Right ventricle myocardium superior (tissue), 1 donor: ENCODE measurements at places on chromosomes 1 and 21. TPM values are rescaled to one million over a fixed set of nuclear protein-coding genes. Genes with fewer than 3 reads are reported as not detected.

The ERICH3 gene
- not detected for total RNA-seq

The IQGAP3 gene
- 0.56 TPM for total RNA-seq

The LCE3E gene
- not detected for total RNA-seq

The CACNA1S gene
- total RNA-seq = not detected

The OLIG2 gene
- not detected for total RNA-seq

The FYB2 gene
- 14.3 TPM for total RNA-seq

The SPATA46 gene
- not detected for total RNA-seq

The KRTAP19-1 gene
- not detected for total RNA-seq

The TNFRSF1B gene
- total RNA-seq = 13.7 TPM

The HMGCS2 gene
- total RNA-seq = 210 TPM

The LORICRIN gene
- not detected for total RNA-seq

The KIF17 gene
- total RNA-seq = 5.2 TPM

The CR2 gene
- total RNA-seq = not detected

The FCAMR gene
- total RNA-seq = not detected

The ACTA1 gene
- total RNA-seq = 577 TPM

The SV2A gene
- 0.32 TPM for total RNA-seq

The SLC2A5 gene
- total RNA-seq = 2.1 TPM

The GJB3 gene
- total RNA-seq = not detected

The C1orf53 gene
- total RNA-seq = 6.2 TPM

The KRTAP7-1 gene
- not detected for total RNA-seq

The CYP4B1 gene
- total RNA-seq = 20.4 TPM

The NID1 gene
- 51.2 TPM for total RNA-seq

The CLCA4 gene
- not detected for total RNA-seq

The CD84 gene
- total RNA-seq = 2.5 TPM

The FALEC gene
- not detected for total RNA-seq

The NPL gene
- total RNA-seq = 5.3 TPM

The LCA5L gene
- total RNA-seq = 0.83 TPM

The ISG20L2 gene
- 12.3 TPM for total RNA-seq

The OR10K1 gene
- total RNA-seq = not detected

The C4BPB gene
- total RNA-seq = 0.46 TPM

The KCND3 gene
- total RNA-seq = 19.7 TPM

The DNAI4 gene
- 13.5 TPM for total RNA-seq

The OLFM3 gene
- total RNA-seq = not detected

The GPR61 gene
- 0.32 TPM for total RNA-seq

The PAQR6 gene
- total RNA-seq = 0.51 TPM

The BSND gene
- total RNA-seq = not detected

The OR2G6 gene
- total RNA-seq = not detected
